ENCODE measurements at places on chromosomes 7 and 10.

DNA sequence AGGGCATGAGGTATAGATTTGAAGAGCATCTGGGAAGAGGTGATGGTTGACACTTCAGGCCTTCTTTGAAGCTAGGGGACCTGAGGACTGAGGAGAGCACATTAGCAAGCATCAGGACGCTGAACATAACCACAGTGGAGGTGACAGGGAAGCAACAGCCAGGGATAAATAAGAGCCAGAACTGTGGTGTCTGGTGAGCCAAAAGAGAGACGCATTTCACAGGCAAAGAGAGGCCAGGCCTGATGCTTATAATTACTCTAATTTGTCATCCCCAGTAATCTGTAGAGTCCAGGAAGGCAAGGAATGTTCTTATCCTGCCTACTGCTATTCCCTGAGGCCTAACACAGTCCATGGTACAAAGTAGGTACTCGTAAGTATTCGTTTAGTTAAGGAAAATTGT is 10.4 kb upstream of the FAS start:
- DNase-seq: no peak

- DNase-seq: peak; percentile 90
These were observed at the start of gene TLL2 for GRCh38 chr10:96513698-96514561. Gene TLL2, minus strand, starts transcription at chr10:96513926. Its CDS starts 241 bp downstream, at chr10:96513685.

DNA sequence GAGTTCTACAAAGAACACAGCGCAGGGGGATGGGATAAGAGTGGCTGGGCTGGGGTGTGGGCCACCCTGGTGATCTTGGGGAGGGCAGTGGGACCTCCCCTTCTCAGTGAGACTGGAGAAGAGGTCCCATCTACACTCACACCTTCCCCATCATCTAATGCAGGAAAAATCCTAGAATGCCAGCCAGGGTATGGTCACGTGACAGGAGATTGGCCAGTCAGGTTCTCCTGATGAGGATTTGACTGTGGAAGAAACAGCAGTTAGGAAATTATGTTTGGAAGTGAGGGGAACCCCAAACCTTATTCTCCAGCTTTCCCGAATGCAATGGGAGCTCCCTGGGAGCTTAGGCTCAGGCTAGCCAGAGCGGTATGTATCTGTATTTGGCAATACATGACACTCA is 158.8 kb upstream of the GRB10 start:
- no peak for DNase-seq

DNA sequence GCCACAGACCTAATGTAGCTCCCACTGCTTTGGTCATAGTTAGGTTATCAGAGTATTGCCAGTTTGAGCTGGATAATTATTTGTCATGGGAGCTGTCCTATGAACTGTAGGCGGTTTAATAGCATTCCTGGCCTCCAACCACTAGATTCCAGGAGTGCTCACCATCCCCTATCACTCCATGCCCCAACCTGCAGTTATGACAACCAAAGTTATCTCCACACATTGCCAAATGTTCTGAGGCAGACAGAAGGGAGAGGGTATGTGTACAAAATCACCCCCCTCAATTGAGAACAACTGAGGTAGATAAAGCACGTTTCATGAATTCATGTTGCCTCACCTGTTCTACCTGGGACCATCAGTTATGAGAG is 119.0 kb upstream of the CACUL1 start:
- no peak for DNase-seq

- no peak for DNase-seq
These were observed 19.0 kb upstream of the AGMO start for GRCh38 chr7:15580604-15581351.

DNA sequence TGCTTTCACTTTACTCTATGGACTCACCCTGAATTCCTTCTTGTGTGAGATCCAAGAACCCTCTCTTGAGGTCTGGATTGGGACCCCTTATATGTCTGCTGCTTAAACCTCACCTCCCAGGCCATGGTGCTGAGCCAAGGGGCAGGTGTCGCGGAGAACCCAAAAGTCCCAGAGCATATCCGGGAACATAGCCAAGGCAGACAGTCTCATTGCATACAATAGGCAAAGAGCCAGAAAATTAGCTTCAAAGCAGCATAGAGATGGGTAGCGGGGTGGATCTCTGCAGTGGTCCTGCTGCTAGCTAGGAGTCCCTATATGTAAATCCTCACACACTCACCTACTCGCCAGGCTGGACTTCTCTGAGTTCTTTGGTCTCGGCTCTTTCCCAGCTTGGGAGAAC is 5.5 kb downstream of the CCL24 start:
- DNase-seq: no peak

- DNase-seq: no peak
These were observed 43.3 kb downstream of the CNOT4 start for GRCh38 chr7:135466442-135467206.

GRCh38 chr10:5983774-5984173 is 6.4 kb upstream of the IL15RA start:
- DNase-seq: no peak

GRCh38 chr10:131195116-131195515 is 116.4 kb downstream of the TCERG1L start:
- peak; percentile 14 for DNase-seq

- no peak for DNase-seq
These were observed 246.2 kb downstream of the CCDC7 start for GRCh38 chr10:32692174-32692573.

- peak; percentile 92 for DNase-seq
These were observed 158.2 kb upstream of the PTPRZ1 start for GRCh38 chr7:121714559-121715303.

DNA sequence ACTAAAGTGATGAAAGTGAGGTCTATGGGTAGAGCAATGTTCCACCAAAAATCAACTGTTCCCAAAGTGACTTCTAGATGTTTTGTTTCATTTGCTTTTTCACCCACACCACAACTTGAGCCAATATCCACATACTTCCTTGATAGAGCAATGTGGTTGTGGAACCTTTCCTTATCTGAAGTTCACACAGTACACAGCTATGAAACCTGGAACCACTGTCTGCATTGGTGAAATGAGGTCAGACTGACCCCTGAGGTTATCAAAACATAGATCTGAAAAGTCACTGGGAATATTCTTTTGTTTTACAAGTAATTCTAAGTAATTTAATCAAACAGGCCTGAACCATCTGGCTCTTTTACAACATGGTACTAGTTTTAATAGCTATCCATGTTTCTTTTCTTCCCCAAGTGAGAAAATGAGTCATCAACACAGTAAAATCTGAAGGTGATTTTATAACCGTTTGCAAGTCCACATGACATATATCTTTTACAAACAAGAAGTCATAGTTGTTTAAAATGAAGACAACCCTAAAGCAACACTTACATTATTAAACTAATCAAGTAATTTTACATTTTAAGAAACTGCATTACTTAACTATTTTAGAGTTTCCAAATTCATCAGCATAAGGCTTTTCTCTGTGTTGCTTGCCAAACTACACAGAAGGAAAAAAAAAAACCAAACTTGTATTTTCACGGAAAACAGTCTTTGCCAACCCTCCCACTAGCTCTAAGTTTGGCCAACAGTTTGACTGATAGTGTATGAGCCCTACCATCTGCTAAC is 80.3 kb downstream of the LRRC17 start:
- peak; percentile 82 for DNase-seq

DNA sequence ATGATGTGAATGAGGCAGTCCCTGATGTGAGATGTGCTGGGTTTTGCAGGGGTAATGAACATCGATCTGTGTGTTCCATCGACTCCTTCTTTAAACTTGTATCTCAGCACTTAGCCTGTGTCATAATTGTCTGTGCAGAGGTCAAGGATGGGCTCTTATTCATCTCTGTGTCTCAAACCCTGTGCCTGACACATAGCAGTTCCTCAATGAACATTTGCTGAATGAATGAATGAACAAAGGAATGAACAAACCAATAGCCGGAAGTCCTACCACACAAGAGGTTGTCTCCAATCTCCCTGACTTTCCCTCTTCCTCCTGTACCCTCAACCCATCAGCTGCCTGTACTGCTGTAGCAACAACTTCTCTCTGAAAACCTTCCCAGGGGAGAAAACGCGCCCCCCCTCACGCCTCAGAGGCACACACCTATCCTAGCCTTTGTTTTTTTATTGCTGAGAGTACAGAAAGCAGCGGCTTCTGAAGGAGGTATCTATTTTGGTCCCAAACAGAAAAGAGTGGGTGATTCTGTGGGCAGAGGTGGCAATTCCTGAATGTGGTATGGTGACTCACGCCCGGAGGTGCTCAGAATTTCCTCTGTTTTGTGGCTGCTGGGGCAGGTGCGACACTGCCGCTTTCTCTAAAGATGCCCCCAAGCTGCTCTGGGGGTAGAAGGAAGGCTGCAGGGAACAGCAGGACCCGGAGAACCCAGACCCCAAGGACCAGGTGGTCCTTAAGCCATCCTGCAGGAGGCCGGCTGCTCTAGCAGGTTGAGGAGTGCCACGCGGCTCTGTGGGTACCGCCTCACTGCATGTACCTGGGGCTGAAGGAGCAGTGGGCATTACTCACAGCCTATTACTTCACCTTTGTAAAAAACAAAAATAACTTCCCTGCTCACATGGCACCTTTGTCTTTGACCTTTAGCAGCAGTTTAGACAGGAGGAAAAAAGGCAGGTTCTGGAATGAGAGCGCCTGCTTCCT is 9.6 kb downstream of the IL2RA start:
- peak; percentile 28 for DNase-seq

- no peak for DNase-seq
These were observed 26.6 kb upstream of the WNT8B start for GRCh38 chr10:100436255-100436654.

DNA sequence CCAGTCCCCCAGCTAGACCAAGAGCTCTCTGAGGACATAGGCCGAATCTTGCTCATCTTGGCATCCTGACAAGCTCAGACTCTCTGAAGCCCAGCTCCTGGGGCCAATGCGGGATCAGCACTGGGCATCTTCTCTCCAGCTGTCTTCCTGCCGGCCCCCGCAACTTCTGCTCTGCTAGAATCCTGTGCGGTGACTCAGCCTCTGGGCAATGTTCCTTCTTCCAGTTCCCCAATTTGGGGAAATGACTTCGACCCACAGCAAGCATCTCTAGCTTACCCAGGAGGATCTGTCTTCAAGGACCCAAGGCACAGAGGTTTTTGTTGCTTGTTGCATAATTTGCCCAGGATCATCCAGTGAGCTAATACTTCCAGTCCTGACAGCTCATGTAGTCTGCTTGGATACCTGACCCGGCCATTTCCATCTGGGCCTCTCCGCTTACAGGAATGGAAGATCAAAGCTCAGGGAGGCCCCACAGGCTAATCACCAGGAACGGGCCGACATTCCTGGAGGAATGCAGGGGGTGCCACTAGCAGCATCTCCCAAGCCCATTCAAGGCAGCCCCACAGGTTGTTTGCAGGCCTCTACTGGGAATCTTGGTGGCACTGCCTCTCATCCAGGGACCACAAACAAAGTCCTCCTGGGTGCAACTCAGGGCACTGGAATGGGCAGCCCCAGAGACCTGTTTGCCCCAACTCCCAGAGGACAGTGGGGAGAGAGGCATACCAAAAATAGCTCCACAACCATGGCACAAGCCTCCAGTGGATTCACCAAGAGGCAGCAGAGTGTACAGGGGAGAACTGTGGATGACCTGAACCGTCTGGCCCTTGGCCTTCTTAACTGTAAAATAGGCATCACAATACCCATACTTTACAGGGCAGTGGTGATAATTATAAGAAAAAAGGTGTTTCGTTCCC is 151.9 kb downstream of the NEURL1 start:
- peak; percentile 43 for DNase-seq

All from stomach (tissue), 19 donors.